ENCODE measurements at places on chromosomes 5 and 9.

DNA sequence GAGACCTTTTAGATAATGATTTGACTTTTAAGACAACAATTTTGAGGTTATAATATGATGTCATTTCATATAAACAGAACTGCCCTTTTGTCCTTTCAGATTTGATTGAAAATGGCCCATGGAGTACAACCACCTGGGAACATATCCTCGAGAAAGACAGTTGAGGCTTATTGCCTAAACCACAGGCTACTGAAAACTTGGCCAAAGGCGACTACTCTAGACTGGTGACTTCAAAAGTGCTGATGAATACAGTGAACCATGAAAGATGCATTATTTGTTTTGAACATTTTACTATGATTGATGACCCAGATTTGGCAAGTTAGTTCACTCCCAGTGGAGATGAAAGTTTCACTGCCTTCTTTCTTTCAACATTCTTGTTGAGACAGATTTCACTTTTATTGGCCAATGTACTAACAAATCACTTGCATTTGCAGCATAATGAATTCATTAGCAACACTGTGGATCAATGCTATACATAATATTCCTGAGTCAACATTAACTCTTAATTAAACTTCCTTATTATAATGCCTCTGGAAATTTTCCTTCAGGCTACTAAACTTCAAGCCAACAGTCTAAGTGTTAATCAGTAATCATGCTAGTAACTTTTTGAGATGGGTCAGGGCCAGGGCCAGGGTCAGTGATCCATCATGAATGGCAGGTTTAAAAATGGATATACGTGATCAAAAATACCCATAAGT, 480.3 kb downstream of the RAB3C start:
- no peak for DNase-seq

DNA sequence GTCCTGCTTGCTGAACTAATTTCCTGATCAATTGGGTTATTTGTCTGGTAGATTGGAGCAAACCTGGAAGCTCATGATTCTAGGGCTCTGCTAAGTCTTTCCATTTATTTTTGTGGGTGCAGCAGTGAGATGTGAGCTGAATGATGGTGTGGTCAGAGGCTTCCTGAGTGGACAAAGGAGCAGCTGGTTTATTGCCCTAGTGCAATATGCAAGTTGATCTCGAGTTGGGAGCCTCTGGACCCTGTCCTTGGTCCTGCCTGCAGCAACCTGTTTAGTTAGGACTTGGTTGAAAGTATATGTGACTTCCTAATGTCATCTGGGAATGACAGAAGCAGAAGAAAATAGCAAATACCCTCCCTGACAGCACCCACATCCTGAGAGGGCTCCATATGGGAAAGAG, 4.2 kb upstream of the UNC5A start:
- no peak for DNase-seq

DNA sequence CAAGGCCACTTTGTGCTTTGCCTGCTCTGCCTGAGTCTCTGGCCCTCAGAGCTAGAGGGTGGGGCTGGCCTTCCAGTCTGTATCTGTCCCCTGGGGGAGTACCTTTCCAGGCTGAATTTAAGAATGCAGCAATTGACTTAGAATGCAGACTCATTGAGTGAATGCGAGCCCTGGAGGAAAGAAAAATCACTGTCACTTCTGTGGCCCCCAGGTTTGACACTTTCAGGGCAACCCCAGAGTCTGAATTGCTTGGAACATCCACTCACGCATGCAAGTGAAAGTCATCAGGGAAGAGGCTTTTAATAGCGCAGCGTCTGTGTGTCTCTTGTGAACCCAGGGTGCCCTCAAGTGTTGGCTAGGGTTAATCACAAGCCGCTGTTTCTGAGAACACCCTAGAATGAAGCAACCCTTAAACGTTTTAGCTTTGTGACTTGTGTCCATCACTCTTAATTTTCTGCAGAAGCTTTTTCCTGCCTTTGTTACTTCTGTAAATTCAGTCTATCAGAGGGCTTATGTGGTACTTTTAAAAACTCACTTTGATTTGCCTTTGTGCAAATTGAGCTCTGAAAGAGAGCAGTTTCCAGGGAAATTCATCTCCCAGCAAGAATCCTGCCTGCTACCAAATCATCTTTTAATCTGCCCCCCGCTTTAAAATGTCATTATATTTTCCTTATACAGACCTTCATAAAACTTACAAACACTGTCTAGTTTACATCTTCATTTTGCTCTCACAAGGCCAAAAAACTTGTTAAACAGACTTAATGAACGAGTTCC, 146.8 kb upstream of the IQGAP2 start:
- DNase-seq: peak; percentile 43

- no peak for DNase-seq
These were observed 57.9 kb upstream of the CCNG1 start for GRCh38 chr5:163379298-163380155.

DNA sequence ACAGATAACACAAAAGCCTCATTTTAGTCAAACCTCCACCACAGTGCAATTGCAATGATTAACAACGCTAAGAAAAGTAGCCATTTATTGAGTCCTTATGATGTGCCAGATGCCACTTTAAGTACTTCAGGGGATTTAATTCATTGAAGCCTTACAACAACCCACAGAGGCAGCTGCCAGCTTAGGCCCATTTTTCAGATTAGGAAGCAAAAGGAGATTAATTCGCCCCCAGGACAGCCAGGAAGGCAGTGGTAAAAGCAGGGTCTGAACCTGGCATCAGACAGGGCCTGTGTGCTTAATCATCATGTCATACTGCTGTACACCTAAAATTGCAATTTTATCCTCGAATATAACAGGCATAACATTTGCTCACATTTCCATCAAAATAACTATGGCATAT, 23.9 kb downstream of the MED27 start:
- DNase-seq: no peak

DNA sequence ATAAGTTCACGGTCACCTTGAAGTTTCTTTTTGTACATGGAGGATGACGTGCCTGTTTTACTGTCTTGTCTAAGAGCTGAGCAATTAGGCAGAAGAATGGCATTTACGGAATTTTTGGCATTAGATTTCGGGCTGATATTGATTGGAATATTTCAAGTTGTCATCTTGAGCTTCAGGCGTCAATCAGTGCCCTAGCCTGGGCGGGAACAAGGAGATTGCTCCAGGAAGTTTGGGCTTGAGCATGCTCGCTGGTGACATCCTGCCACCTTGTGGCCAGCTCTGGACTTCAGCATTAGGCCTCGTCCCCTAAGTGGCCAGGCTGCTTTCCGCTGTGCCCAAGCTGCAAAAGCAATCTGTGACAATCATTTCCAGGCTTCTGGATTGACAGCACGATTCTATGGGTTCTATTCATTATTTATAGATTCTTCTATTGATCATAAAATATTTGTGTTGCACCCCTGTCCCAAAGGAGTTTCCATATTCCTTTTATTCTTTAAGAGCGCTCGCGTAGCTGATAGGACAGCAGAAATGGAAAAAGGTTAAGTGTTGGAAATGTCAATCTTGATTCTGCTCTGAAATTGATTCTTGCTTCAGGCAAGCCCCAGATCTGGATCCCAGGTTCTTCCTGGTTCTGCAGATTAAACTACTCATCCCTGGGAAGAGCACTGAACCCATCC, 79.3 kb downstream of the SLC28A3 start:
- peak; percentile 50 for DNase-seq

DNA sequence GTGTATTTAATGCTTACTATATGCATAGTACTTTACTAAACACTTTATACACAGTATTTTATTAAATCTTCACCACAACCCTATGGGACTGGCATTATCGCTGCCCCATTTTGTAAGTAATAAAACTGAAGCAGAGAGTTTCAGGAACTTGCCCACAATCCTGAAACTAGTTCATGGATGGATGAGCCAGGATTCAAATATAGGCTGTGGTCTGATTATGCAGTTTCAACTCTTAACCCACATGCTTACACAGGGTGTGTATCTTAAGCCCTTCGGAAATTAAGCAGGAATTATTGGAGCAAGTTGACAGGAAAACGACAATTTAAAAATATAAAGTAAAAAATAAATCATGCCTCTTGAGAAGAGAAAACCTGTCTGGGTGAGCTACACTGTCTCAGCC, 109.0 kb downstream of the ATP10B start:
- DNase-seq: no peak

GRCh38 chr5:1511651-1512540, 11.9 kb downstream of the LPCAT1 start:
- DNase-seq: no peak

GRCh38 chr9:96294159-96294545, 7.8 kb downstream of the HSD17B3 start:
- DNase-seq: no peak

GRCh38 chr5:146805081-146805480, 73.5 kb downstream of the PPP2R2B start:
- no peak for DNase-seq

GRCh38 chr9:79471580-79472543, 99.9 kb upstream of the TLE4 start:
- DNase-seq: peak; percentile 8

- no peak for DNase-seq
These were observed 190.3 kb downstream of the SYK start for GRCh38 chr9:90991953-90992352.

DNA sequence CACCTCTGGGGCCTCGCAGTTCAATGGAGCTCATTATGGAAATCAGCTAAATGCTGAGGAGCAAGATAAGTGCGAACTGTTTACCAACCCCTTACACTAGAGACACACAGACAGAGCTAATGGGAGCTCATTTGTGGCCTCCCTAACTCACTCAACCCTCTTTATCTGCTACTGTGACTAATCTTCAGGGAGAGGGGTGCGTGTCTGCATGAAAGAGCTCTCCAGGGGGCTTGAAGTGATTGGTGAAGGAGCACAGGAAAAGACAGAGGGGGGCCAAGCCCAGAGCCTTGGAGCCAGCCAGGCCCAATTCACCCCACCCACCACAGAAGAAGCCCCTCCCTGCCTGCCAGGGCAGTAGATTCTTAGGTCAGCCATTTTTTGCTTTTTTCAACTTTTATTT, 466.8 kb upstream of the BRINP1 start:
- DNase-seq: no peak

DNA sequence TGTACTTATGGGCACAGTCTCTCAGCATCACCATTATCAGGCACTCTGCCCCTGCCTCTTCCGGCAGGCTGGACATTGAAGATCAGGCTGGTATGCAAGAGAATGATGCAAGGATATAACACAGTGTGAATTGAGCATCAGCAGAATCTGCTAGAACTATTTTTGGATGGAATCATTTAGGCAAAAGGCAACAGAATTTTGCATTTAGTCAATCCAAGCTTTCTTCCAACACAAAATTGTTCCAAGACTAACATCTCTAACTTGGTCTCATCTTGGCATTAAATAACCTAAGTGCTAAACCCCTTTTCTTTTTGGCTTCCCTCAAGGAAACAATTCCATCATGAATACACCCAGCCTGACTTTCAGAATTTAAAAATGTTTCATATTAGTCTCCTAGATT, 339.9 kb downstream of the PRELID2 start:
- DNase-seq: no peak

- no peak for DNase-seq
These were observed 208.2 kb downstream of the DAB2IP start for GRCh38 chr9:121859646-121860045.

GRCh38 chr5:122420537-122421236, 108.7 kb downstream of the SNCAIP start:
- DNase-seq: no peak

GRCh38 chr9:86275962-86276361, 6.4 kb downstream of the ISCA1 start:
- DNase-seq: no peak

DNA sequence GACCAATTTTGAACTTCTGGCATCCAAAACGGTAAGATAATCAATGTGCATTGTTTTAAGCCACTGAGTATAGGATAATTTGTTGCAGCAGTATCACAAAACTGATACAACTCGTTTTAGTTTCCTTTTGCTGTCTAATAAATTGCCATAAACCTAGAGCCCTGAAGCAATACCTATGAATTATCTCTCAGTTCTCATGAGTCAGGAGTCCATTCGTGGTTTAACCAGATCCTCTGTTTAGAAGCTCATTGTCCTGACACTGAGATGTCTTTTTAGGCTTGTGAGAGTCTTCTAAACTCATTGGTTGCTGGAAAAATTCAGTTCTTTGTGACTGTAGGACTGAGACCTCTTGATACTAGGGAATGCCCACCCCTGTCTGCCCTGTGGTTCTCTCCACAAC, 262.9 kb downstream of the SEMA5A start:
- no peak for DNase-seq

DNA sequence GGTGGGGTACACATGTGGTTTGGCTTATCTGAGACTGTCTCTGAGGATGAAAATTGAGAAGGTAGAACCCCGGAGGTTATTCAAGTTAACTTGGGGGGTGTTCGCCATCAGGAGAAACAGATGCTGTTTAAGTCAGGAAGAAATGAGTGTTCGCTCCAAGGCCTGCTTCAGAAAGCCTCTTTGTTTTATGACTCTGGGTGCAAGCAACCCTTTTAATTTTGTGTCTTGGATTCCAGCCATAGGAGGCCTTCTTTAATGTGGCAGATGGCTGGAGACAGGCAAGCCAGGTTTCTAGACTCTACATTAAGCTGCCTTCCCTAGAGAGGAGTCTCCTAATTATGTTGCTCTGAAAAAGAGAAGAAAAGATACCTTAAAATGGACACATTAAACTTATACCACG, 4.2 kb upstream of the SMAD5 start:
- DNase-seq: no peak

DNA sequence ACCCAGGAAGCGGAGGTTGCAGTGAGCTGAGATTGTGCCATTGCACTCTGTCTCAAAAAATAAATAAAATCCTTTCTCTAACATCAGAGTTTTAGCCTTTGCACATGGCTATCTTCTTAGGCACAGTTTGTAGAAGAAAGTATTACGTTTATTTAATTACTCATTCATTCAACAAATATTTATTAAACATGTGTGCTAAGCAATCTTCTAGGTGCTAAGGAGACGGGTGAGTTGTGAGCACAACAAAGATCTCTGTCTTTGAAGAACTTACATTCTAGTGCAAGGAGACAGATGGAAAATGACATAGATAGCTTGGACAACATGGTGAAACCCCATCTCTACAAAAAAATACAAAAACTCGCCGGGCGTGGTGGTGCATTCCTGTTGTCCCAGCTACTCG, 122.3 kb upstream of the MYO10 start:
- no peak for DNase-seq

GRCh38 chr9:116749176-116749575, 62.1 kb downstream of the TRIM32 start:
- DNase-seq: no peak

GRCh38 chr9:135766251-135766650, 64.3 kb downstream of the KCNT1 start:
- no peak for DNase-seq

GRCh38 chr5:50751064-50751657, 84.7 kb downstream of the PARP8 start:
- peak; percentile 14 for DNase-seq

- DNase-seq: no peak
These were observed 708.8 kb downstream of the MTRR start for GRCh38 chr5:8577792-8578191.

DNA sequence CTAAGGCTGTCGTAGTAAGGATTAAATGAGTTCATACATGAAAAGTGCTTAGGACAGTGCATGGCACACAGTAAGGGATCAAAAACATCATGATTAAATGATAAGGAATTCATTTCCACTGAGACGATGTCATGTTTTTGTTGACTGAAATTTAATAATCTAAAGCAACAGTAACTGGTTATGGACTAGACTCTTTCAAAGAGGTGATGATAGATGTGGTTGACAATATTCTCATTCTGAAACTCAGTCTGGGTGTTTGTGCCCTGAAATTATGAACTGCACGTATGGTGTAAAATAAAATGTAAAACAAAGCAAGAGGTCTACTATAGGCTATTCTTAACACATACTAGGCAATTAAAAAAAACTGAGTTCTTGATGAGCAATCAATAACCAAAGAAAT, 280.0 kb downstream of the DENND1A start:
- no peak for DNase-seq

Measured in activated naive CD8-positive, alpha-beta T cell treated with anti-CD3 and anti-CD28 coated beads for 36 hours (primary cell).